CD4-positive, CD25-positive, alpha-beta regulatory T cell (primary cell): ENCODE measurements at places on chromosomes 2 and 18. TPM values are rescaled to one million over a fixed set of nuclear protein-coding genes. Genes with fewer than 3 reads are reported as not detected.

Gene REG3G
- not detected for polyA plus RNA-seq

Gene DNAJC27
- 5.6 TPM for polyA plus RNA-seq

Gene KIF1A
- polyA plus RNA-seq: not detected

Gene ZNF407
- 2.0 TPM for polyA plus RNA-seq

Gene NEURL3
- not detected for polyA plus RNA-seq

Gene CDK15
- polyA plus RNA-seq: not detected

Gene GDF7
- 0.12 TPM for polyA plus RNA-seq

Gene RESP18
- polyA plus RNA-seq: not detected

Gene FAM110C
- polyA plus RNA-seq: 0.79 TPM

Gene MRPS5
- 44.6 TPM for polyA plus RNA-seq

Gene ALLC
- polyA plus RNA-seq: not detected

Gene AFF3
- polyA plus RNA-seq: 4.2 TPM

Gene TMEM247
- not detected for polyA plus RNA-seq

Gene BOLL
- polyA plus RNA-seq: not detected

Gene SIX3
- not detected for polyA plus RNA-seq

Gene VWA3B
- not detected for polyA plus RNA-seq

Gene REG3A
- polyA plus RNA-seq: not detected

Gene MDH1B
- not detected for polyA plus RNA-seq
